ENCODE measurements at places on chromosomes 1 and 21.

DNA sequence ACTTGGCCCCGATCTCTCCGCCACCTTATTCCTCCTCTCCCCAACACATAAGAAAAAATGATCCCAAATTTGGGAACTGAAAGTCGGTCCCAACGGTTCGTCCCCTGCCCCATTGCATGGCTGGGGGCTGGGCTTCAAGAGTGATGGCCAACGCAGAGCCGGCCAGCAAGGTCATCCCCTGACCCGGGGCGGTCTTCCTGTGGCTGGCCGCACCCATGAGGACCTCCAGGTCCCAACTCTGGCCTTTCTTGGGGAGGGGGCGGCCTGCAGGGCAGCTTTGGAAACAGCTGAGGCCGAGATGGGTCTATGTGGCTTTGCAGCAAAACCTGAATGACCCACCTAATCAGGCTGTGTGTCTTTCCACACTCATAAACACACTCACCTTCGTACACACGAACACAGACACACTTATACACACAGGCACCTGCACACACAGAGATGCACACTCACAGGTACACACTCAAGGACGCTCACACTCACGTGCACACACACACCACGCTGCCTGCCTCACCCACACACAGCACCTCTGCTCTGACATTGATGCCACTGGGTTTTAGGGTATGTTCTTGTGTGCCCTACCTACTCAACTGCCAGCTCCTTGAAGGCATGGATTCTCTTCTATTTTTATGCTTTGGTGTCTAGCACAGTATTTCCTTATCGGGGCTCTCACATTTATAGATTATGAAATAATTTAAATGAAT lies 562 bp downstream of the DYNLT5 start:
- no peak for DNase-seq

- DNase-seq = no peak
These were observed 363.0 kb upstream of the DUSP10 start for GRCh38 chr1:222104694-222105392.

DNA sequence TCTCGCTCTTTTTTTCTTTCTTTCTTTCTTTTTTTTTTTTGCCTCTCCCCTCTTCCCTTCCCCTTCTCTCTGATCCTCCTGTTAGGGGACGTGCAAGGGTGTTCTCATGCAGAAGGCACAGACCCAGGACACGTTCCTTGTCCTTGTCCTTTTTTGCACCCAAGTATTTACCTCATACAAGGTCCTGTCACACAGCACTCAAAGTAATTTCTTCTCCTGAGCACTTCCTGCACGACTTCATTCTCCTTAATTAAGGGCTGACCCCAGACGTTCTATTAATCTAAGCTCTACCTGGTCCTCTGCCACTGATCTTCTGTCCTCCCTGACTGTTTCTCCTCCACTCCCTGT lies 424 bp upstream of the PCNX2 start:
- no peak for DNase-seq

DNA sequence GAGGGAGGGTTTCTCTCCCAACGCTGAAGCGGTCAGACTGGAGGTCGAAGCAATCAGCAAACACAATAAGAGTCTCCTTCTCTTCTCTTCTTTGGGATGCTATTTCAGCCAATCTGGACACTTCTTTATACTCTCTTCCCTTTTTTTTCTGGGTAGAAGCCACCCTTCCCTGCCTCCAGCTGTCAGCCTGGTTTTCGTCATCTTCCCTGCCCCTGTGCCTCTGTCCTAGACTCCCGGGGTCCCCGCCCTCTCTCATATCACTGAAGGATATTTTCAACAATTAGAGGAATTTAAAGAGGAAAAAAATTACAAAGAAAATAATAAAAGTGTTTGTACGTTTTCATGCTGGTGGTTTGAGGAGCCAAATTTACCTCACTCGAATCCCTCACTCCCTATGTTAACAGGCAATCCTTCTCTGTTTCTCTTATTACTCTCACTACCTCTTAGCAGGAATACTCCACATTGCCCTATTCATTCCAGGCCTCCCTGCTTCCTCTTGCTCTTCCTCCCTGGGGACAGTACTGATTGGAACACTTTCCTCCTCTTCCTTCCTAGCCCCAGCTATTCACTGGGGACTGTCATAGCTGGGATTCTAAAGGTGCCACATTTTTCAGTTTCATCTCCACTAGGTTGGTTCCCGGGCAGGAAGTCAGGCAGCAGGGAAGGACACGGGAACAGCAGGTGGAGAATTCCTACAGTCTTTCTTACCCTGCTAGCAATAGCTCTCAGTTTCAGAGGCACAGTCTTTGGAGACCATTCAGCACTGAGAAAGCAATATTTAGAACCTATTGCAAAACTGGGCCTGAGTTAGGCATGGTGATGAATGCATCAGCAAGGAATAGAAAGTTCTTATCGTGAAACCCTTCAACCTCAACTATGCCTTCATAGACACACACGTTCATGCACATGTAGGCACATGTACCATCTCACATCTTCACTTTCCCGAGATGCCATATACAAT lies 288.0 kb downstream of the PBX1 start:
- no peak for DNase-seq

Data from AG04449 (cell line).